ENCODE measurements at places on chromosomes 2 and 18. TPM values are rescaled to one million over a fixed set of nuclear protein-coding genes. Genes with fewer than 3 reads are reported as not detected.

The HOXD1 gene
- not detected for total RNA-seq

The FAM124B gene
- 7.8 TPM for total RNA-seq

The DSG2 gene
- 3.3 TPM for total RNA-seq

The GPC1 gene
- 37.3 TPM for total RNA-seq

The NDC80 gene
- total RNA-seq, result 3.6 TPM

The IGFBP5 gene
- 17.2 TPM for total RNA-seq

The NXPH2 gene
- total RNA-seq, result 30.4 TPM

The RAMP1 gene
- total RNA-seq, result 2.7 TPM

The NLRC4 gene
- 0.62 TPM for total RNA-seq

The SERPINB12 gene
- total RNA-seq, result not detected

The GPR155 gene
- total RNA-seq, result 15.6 TPM

Data from occipital lobe (tissue), 3 donors.